Stimulated activated CD8-positive, alpha-beta memory T cell treated with anti-CD3 and anti-CD28 coated beads, Interleukin-7, amount 100 ng/mL, for 1 hour (primary cell): ENCODE measurements at places on chromosomes 3 and 15.

DNA sequence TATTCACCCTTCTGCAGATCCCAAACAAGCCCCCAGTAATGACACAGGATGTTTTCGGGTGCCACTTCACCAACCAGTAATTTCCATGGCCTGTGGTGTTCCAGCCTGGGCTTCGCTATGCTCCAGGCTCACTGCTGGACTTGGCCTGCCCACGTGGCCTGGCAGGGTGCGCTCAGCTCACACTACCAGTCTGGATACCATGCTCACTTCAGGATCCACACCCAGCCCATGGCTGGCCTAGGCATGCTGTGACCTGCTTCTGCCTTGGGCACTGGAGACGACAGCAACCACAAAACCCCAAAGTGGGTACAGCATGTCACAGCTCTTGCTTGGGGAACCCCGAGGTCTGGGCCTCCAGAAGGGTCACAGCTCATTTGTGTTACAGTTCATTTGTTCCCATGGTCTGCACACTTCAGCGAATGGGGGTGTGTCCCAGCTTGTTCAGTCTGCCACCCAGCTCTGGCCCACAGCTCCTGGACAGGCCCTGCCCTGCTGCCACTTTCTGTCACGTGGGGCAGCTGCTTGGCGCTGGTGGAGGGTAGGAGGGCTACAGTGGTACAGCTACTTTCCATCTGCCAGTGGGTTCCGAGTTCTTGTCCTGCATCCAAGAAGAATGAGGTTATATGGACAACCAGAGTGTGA, 650.8 kb downstream of the MCTP2 start:
- DNase-seq: no peak

DNA sequence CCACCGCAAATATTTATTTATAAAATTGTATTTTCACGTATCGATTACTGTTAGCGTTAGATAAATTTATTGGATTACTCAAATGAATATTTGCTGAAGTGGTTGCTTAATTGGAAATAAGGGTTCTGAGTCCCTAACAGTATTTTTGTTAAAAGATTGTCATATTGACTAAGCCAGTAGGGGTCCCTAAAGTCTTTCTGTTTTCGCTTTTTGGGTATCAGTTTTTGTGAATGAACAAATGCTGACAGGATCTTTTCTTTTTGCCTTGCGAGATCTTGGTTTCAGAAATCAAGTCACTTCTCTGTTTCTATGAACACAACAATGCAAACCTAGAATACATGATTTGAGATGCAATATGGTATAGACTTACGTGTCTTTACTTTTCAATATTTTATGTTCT, 7.1 kb downstream of the RAD51 start:
- DNase-seq: no peak

DNA sequence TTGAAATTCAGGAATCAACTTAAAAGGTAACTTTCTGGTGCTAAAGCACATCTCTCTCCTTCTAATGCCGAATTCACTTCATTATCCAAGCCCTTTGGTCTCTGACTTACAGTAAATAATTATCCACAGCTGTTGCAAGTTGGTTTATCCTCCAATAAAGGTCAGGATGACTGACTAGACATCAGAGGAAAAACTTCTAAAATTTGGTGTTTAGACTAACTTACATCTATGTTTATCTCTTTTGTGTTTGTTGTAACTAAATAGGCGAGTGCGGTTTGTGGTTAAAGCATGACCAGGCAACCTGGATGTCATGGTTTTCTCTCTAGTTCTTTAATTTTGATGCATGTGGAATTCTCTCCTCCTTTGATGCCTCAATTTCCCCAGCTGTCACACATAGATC, 237.4 kb upstream of the LRTM1 start:
- no peak for DNase-seq

DNA sequence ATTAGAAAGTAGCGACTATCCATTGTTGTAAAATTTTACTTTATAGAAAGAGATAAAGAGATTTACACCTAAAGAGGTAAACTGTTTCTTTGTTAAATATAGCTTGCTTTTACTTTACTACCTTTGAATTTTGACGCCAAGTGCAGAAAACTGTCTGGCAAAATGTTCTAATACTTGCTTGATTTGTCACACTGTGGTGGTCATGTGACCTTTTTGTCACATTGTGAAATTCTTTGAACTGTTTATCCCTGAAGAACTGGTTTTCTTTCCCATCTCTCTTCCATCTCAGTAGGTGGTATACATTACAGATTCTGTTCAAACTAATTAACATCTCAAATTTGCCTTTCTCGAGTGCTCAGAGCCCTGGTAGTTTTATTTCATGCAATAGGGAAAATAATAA, 327.4 kb downstream of the NAALADL2 start:
- no peak for DNase-seq

DNA sequence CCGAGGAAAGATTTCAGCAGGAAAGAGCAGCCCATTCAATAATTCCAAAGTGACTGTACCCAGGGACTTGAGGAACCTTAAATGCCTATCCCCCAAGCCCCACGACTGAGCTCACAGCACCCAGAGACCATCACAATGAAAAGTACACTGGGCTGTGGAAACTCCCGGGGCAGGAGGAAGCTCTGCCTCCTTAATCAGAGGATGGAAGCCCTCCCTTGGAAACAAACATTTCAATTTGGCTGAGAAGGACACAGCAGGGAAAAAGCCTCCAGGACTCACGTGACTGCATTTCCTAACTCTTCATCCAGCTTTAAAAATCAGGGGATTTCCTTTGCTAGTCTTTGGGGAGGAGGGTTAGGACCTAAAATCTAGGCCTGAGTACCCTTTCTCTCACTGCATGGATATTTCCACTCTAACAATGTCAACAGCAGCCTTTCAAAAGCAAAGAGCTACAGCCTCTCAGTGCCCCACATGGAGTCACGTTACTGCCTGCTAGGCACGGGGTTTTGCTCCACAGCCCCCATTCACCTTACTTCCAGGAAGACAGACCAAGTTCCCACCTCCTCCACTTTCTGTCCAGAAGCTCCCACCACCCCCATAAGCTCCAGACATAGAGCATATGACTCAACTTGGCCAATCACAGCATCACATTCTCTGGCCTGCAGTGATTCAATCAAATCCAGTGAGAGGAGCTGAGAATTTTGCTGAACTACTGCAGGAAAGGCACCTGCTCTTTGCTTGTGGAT, 68.9 kb upstream of the WNT5A start:
- no peak for DNase-seq

DNA sequence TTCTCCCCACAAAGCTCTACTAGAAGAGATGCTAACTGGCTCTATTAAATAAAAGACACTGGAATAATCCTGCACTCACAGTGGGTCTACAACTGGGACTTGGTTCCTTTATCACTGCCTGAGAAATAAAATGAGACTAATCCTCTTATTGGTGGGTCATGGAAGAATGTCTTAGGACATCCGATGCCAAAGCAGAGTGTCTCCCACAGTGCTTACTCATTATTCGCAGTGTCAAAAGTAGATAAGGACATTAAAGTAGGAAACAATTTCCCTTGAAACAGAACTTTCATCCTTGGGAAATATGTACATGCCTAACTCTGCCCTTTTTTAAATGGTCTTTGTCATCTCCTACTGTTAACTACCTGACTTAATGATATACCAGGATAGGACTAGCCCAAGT, 71.5 kb downstream of the GSK3B start:
- DNase-seq: no peak

GRCh38 chr3:190696777-190697501, 165.6 kb downstream of the GMNC start:
- DNase-seq: no peak

DNA sequence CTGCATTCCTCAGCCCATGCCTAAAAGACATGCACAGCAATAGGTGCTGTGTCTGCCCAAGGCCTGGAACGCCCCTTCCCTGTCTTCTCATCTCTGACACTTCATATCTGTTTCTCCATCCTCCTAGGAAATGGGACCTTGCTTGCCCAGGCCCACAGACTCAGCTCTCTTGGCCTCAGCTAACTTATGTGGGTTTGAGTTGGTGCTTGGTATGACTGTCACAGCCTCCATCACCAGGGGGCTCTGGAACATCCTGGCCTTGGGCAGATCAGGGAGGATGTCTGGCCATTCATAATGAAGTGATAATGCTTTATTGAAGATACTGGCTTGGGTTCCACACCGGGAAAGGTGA, 156.7 kb upstream of the SMAD3 start:
- no peak for DNase-seq

- DNase-seq: no peak
Measured at GRCh38 chr3:99319450-99319849, 318.9 kb upstream of the COL8A1 start.

DNA sequence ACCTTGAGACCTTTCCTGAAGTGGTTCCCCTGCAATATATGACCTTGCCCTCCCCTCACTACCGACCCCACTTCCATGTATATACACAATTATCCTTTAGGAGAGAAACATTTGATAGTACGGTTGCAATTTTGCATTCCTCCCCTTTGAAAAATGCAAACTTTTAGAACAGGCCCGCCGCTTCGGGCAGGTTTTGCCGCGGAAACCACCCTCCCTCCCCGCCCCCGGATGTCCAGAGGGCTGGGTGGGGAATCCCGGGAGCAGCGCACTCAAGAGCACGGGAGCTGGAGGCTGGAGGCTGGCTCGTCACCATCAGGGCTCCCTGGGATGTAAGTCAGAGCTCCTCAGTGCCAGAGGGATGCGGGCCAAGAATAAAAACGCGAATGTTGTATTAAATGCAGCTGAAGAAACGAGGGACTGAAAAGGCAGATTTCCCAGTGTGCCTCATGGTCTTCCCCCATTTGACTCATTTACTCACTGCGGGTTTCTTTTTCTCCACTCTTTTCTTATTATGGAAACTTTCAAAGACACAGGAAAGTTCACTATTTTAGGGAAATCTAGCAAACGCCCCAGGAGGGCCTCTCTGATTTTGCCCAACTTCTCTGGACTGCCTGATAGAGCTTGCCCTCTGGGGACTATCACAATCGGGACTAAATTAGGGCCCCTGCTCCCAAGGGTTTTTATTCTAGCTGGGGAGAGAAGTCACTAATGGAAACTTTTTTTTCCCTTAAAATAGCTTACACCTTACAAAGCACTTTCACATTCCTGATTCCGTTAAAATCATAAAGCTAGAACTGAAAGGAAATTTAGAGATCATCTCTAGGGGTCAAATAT, 2.9 kb upstream of the USP3 start:
- DNase-seq: no peak

GRCh38 chr15:61038910-61039309, 190.2 kb downstream of the RORA start:
- DNase-seq: no peak

DNA sequence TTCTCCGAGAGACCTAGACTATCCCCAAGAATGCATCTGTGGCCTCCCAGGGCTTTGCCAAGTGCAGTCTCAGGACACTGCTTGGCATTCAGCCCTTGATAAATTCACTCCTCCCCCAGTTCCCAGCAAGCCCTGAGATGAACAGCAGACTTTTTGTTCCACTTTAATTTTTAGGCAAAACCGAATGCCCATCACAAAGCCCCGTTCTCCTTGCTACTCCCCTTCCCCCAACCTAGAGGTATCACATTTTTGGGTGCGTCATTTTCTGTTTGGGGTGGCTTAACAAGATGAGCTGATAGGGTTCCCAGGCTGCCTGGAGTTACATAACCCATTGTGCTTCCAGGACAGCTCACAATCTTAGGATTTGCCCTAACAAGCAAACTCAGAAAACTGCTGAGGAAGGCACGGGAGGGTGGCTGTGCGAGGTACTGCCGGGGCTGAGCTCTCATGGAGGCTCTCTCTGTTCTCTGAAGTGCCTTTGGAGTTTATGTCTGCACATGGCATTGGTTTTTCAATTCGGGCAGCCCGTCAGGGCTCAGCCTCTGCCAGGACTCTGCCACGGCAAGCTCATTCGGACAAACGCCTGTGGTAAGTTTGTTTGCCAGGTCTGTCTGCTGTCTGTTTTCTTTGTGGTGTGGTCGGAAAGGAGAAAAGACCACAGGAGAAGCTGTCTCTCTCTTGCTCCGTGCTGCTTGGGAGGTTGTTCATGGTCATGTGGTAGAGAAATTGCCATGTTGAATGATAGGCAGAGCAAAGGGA, at the start of gene TRAK1:
TSS of gene TRAK1 (plus strand) at position 385 of the 759 bp plus-strand sequence. CDS start at position 498, 113 bp downstream.
- DNase-seq: no peak

- DNase-seq: no peak
Measured at GRCh38 chr3:175149675-175150074, 290.5 kb downstream of the NAALADL2 start.

DNA sequence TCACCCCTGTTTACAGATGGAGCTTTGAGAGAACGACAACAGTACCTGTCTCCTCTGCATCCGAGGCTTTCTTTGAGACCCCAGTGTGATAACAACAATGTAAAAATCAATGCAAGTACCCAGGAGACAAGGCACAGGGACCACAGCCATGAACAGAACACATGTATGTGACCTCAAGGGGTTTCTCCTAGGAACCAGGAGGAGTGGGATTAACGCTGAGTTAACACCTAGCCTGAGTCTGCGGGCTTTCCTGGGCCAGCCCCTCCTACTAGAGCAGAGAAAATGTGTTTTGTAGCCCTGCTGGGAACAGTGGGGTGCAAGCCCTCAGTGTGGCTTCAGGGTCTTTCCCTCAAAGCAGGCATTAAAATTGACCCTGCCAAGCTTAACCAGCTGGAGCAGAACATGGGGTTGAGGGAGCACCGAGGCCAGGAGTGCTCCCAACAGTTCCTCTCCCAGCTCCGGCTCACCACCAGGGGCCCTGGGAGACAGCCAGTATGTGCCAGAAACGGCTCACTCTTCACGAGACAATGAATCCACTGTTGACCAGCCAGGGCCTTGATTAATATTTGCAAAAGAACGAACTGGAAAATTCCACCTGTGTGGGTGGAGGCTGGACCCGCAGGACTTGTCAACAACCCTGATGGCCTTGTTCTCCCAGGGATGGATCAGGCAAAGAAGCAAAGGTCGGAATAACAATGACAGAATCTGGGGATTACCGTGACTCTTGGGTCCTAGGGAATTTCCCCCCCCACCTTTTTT, 3.6 kb downstream of the CHDH start:
- DNase-seq: no peak

DNA sequence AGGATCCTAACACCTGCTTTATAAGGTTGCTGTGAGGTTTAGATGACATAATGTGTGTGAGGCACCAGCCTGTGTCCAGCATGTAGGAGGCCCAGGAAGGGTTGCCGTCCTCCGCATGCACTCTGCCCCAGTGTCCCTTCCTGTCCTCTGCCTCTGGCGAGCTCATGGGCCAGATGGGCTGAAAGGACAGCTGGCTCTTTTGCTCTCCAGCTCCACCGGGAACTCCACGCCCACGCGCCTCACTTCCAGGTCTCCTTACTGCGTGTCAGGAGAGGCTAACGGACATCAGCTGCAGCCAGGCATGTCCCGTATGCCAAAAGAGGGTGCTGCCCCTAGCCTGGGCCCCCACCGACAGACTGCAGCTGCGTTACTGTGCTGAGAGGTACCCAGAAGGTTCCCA, 12.2 kb downstream of the MUC20 start:
- no peak for DNase-seq

GRCh38 chr15:81117136-81117535, 16.9 kb upstream of the CFAP161 start:
- no peak for DNase-seq

DNA sequence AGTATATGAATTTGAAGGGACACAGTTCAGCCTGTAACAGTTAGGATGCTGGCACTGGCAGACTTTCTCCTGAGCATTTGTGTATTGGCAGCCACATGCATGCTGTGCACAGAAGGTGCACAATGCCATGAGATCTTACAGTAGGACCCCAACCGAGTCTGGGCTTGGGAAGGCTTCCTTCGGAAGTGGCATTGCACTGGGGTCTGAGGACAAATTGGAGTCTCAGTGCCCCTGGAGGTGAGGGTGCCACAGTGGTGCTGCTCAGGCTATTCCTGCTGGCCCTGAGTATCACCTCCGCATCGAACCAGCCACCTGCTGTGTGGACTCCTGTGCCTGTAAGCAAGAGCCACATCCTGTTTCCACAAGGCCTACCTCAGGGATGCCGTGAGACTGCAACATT, 99.5 kb downstream of the DNAJB8 start:
- no peak for DNase-seq

GRCh38 chr3:12229146-12229851, 59.6 kb upstream of the PPARG start:
- no peak for DNase-seq
